ENCODE measurements at places on chromosomes 6 and 20. TPM values are rescaled to one million over a fixed set of nuclear protein-coding genes. Genes with fewer than 3 reads are reported as not detected.

- H3K27ac ChIP-seq = no peak within 1 kb of the TSS
- H3K4me3 ChIP-seq = no peak within 1 kb of the TSS
- no peaks in the 10 kb centered on the region for H3K4me1 ChIP-seq
- no peaks in the 10 kb centered on the region for H3K36me3 ChIP-seq
These were observed at the start of gene SLC17A1 for GRCh38 chr6:25831532-25832306. TSS of gene SLC17A1 (minus strand) at chr6:25832052. CDS start at chr6:25830557, 1,495 bp downstream.

HFE gene
- 2.6 TPM for total RNA-seq

CD109 gene
- 1.3 TPM for total RNA-seq

TMEM217 gene
- 1.4 TPM for total RNA-seq

NEURL2 gene
- total RNA-seq = 0.76 TPM
